Hepatocyte (in vitro differentiated cells): ENCODE measurements at places on chromosomes 5 and 9.

GRCh38 chr5:111583758-111584203 lies 71.4 kb upstream of the STARD4 start:
- no peak for DNase-seq

DNA sequence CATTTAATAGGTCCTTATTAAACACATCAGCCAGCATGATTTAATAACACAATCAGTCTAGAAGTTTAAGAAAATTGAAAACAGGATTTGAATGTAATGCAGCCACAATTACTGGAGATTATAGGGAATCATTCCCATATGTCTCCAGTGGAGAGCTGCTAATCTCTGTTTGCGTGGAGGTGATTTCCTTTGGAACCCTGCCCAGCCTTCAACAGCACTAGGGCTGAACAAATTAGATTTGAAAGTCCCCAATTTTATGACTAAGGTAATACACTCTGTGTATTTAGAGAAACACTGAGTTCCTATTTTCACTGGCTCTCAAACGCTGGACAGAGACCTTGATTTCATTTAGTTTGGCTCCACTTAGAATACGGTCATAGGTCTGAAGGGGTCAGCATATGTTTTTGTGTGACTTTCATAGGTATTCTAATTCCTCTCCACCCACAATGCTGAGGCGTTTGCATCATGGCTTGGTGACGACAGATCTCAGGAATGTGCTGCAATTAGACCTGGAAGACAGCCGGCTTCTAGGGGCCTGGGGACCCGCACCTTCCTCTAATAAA lies 508.3 kb downstream of the EBF1 start:
- DNase-seq, result peak; percentile 61

DNA sequence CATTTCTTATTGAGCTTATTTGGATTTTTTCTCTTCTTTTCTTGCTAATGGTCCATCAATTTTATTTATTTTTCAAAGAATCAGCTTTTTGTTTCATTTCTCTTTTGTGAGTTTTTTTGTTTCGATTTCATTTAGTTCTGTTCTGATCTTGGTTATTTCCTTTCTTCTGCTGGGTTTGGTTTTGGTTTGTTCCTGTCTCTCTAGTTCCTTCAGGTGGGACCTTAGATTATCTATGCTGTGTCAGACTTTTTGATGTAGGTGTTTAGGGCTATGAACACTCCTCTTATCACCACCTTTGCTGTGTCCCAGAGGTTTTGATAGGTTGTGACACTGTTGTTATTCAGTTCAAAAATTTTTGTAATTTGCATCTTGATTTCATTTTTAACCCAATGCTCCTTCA lies 119.8 kb downstream of the GABRG2 start:
- DNase-seq, result no peak

DNA sequence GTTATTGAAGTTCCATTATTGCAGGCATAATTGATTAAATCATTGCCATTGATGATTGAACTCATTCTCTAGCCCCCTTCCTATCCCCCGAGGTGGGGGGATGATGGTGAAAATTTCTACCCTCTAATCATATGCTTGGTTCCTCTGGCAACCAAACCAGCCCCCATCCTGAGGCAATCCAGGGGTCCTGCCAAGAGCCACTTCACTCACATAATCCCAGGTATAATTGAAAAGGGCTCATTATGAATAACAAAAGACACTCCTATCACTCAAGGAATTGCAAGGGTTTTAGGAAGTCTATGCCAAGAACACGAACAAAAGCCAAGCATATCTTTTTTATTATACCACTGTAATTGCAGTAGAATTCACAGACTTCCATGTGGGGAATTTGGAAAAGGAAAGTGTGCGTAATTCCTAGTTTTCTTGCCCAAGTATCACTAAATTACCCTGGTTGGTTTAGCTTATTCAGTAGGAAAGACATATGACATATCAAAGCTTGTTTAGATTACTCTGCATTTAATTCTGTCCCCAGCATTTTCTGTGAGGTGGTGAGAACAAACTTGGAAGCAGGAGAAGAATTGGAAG lies 130.7 kb upstream of the TAF11L2 start:
- no peak for DNase-seq

GRCh38 chr9:98039607-98040017 lies 16.9 kb upstream of the NANS start:
- no peak for DNase-seq

DNA sequence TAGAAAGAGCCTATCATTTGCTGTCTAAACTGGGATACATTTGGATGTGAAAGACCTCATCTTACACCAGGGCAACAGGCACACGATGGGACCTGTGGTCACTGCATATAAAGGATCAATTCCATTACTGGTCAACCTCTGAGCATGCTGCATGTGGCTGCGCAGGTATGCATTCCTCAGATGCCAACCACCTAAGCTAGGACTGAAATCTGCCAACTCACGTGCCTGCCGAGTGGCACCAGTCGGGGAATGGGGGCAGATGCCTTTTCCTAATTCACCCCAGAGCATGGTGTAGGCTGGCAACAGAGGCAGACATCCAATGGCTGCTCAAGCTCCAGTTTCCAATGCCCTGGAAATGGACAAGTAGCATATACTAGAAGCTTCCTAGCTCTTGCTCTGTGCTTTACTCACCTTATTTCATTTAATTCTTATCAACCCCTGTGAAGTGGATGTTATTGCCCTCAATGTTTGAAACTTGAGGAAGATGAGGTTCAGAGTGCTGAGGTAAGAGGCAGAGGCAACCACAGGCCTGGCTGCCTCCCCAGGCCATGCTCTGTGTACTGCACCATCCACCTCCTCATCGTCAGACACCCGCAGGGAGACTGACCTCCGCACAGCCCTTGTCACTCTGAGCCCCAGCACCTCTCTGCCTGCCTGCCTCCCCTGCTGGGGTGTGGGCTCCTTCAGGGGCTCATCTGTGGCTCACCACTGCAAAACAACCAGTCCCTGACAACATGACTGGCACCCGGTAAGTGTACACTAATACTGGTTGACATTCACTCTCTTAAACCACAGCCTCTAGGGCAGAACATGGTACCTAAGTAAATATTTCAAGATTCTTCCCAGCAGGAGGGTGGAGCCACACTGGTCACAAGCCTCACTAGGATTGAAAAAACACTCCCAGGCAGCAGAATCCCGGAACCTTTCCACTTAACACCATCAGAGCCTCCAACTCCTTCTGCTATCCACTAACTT lies 228.5 kb downstream of the CRB2 start:
- no peak for DNase-seq

DNA sequence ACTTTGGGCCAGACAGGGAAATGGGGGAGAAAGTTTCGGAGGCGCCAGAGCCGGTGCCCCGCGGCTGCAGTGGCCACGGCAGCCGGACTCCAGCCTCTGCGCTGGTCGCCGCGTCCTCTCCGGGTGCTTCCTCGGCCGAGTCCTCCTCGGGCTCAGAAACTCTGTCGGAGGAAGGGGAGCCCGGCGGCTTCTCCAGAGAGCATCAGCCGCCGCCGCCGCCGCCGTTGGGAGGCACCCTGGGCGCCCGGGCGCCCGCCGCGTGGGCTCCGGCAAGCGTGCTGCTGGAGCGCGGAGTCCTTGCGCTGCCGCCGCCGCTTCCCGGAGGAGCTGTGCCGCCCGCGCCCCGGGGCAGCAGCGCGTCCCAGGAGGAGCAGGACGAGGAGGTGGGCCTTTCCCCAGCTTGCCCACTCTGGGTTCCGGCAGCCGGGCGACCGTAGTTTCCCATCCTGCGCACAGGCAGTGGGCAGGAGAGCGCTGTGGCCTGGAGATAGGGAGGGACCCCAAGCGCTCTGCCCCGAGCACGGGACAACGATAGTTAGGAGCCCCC lies 516 bp downstream of the MAST4 start:
- peak; percentile 42 for DNase-seq

DNA sequence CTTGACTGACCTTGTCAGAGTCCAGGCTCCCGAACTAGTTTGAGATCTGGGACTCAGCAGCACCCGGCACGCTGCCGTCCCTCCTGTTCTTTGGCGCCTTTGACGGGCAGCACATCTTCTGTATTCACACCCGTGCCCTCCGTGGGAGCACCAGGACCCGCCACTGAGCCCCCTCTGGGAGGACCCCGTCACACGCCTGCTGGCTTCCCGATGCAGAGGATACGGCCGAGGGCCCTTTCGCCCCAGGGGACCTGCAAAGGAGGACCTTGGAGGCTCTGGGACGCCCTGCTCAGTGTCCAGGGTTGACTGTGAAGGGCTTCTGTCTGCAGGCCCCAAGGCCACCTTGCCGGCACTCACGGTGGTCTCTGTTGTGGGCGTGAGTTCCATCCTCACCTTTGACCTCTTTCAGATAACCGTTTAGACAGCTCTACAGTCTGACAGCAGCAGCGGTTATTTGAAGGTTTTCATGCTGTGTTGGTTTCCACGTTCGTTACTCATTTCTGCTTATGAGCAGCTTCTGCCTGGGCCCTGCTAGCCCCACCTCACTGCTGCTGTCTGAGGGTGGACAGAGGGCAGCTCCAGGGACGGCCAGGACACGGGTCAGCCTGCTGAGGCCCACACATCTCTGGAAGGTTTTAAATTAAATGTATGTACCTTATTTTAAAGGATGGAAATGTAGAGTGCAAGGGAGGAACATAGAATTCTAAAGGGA lies 12.6 kb upstream of the EXOC3 start:
- DNase-seq, result no peak

- DNase-seq, result peak; percentile 71
These were observed 76.4 kb downstream of the EHMT1 start for GRCh38 chr9:137694962-137695875.

DNA sequence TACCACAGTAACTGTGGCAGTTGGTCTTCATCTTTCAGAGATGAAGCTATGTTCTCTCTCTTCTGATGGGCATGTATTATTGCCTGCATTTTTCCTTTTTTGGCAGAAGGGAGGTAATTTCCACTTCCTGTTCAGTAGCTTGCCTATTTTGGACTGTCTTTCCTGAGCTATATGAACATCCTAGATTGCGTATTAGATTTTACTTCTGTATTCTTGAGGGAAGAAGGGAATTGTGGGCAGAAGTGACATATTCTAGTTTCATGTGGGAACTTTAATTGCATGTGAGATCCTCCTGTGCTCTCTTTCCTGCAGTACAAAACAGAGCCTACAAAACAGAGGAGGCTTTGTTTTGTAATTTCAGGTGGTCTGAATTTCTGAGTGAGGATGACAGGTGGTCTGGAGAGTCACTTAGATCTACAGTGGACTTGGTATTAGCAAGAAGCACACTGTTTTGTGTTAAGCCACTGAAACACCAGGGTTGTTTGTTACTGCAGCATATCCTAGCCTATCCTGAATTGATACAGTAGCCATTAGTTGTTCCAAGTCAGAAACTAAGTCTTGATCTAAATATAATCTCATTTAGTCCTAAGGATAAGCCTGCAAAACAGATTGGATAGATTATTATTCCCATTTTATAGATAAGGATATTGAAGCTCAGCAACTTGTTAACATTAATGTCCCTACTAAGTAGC lies 68.1 kb downstream of the AOPEP start:
- DNase-seq, result no peak

DNA sequence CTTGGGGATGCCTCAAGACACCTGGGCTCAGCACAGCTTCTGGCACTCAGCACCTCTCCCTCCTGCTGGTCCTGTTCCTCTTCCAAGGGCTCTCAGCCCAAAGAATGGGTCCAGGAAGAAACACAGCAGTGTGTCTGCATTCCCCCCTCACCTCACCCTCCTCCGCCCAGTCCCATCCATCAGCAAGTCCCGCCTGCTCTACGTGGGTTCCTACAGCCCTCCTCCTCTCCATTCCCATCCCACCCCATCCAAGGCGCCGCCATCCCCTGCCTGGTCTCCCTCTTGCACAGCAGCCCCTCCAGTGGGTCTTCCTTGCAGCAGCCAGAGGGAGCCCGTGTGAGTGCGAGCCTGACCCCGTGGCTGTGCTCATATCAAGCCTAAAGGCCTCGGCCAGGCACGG lies 52.3 kb upstream of the RPL26L1 start:
- no peak for DNase-seq

- DNase-seq, result no peak
These were observed 127.8 kb upstream of the CCDC180 start for GRCh38 chr9:97179616-97180015.

DNA sequence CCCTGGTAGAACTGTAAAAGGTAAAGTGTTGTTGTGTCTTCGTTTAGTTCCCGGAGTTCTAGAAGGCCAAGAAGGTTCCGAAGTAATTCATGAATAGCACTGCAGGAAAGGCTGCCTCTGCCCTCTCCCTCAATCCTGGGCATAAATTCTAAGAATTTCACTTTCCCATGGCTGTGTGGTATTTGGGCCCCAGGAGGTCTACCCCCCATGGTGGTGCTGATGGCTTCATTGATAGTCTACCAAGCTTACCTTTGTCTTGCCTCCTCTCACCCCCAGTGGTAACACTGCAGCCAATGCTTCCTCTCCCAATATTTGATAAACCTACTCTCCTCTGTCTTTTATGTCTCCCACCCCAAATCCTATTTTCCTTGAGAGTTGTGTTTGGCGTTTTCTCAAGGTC lies 39.5 kb downstream of the ADAMTS16 start:
- DNase-seq, result no peak

DNA sequence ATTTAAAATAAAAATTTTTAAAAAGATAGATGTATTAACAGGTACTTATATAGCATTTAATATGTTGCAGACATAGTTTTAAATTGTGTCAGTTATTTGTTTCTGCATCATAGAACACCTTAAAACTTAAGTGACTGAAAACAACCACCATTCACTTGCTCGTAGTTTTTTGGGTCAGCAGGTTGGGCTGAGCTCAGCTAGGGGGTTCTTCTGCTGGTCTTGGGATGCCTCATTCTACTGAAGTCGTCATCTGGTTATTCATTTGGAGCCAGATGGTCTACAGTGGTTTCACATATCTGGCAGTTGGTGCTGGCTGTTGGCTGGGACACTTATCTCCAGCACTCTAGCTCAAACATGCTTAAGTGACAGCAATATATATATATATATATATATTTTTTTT lies 29.6 kb downstream of the PSAT1 start:
- DNase-seq, result no peak

GRCh38 chr5:68012831-68013230 lies 202.7 kb upstream of the PIK3R1 start:
- DNase-seq, result no peak

DNA sequence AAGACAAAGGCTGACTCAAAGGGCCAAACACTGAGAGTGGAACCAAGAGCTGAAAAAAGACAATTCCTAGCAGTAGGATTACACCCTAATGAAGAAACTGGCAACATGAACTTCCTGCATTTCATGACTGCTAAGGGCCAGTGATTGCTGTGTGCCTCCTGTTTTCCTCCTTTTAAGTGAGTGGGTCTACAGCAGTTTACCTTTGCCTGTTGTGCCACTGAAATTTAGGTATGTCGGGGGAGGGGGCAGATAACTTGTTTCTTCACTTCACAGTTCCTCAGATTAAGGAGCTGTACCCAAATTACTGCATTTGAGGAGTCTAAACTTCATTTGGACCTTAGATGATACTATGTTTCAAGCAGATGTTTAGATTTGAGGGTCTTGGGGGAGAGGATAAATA lies 191.7 kb downstream of the MCTP1 start:
- DNase-seq, result no peak
